ENCODE measurements at places on chromosomes 2 and 18.
A peak's percentile ranks its signal among the peaks of the same experiment; 100 is the strongest.

GRCh38 chr2:101753720-101754490 is 56.4 kb downstream of the MAP4K4 start:
- no peak for DNase-seq

DNA sequence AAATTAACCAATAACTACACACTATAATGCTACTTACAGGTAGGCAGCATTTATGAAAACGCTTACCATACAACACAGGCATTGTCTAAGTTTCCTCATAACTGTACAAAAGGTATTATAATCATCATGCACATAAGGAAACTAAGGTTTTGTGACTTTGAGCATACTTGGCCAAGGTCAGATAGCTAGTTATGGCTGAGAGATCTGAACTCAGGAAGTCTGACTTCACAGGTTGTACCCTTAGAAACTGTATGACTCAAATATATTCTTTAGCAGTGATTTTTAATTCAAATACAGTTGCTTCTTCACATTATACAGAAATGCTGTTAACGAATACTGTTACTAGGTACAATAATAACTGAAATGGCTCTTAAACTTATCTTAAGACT is 89.3 kb downstream of the TRIP12 start:
- no peak for DNase-seq

DNA sequence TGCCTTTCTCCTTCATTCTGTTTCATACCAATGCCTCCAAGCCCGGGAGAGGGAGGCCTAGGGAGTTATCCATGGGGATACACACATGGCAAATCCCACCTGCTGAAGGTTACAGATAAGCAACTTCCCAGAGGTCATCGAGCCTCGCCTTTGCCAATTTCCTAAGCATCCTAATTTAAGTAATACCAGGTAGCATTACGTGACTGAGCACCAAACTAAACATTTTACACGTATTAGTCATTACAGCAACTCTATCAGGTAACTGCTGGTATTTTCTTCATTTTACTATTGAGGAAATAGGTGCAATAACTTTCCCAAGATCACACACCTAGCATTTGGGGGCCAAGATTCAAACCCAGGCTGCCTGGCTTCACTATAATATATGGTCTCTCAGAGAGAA is 30.1 kb upstream of the BZW1 start:
- DNase-seq, result no peak

DNA sequence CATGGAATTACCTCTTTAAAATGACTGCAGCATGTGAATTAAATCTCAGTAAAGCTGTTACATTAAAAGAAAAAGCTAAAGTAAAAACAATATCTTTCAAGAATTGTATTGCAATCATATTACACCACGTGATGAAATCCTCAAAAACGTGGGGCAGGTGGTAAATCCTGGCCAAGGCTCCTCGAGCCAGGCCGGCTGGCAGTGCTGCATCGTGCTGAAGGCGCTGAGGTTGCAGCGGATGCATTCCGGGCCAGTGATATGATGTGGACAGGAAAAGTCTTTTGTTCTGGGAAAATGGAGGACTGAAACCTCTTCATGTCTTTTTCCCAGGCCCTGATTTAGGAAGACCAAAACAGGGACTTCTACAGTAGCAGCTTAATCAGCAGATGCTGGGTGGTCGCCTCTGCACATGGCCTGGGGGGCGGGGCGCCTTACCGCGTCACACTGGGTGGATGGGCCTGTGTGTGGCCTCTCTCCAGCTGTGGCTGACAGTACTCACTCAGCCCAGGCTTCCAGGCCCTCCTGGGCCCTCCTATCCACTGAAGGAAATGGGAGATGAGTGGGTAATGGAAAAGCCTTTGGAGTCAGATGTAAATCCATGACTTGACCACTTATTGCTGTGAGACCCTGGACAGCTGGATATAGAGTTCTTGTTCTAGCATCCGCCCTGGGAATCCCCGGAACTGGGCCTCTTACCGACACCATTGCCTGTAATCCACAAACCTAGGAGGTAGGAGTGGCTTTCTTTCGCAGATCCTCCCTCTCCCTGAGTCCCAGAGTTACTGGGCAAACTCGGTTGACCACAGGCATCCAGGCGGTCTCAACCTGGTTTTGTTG is 45.1 kb downstream of the PROC start:
- DNase-seq, result no peak

DNA sequence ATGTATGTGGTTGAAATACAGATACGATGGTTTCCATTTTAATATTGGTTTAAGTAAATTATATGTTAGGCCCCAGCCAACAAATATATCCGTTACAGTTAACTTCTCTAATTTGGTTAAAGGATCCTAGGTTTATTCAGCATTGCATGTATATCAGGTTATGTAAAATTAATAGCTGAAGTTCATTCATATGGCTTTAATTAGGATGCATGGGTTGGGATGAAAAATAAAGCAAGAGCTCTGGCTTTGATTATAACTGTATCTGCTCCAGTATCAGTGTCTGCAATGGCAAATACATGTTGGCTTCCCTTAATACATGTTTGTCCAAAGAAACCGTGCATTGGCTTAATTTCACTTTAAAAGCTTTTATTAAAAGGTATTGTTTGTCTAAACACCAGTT is 435.7 kb upstream of the SETBP1 start:
- DNase-seq, result no peak

- no peak for DNase-seq
These were observed 38.2 kb upstream of the ACTR3 start for GRCh38 chr2:113851640-113852039.

- peak; percentile 63 for DNase-seq
These were observed 51.4 kb downstream of the SLC8A1 start for GRCh38 chr2:40400336-40400953.

DNA sequence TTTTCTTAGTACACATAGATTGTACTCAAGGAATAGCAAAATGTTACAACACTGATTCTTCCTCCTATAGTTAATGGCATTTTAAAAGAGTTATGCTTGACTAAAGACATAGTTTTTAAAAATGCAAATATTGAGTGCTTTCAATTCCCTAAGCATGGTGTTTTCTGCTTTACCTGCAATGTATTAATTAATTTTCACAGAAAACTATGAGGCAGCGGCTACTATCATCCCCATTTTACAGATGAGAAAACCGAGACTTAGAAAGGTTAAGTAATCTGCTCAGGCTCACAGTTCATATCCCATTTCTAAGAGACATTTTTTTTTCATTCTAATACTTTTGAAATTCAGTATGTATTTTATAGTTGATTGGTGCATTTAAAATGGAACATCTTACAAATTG is 38.0 kb downstream of the BMP10 start:
- DNase-seq, result no peak

GRCh38 chr2:83899271-83899670 is 559.8 kb downstream of the SUCLG1 start:
- no peak for DNase-seq

- no peak for DNase-seq
These were observed 11.1 kb upstream of the SLC4A10 start for GRCh38 chr2:161613161-161613560.

- no peak for DNase-seq
These were observed 26.3 kb downstream of the CAB39 start for GRCh38 chr2:230738924-230739323.

- DNase-seq, result no peak
These were observed 7.8 kb upstream of the NT5DC4 start for GRCh38 chr2:112712903-112713584.

GRCh38 chr2:40957508-40957907 is 505.6 kb upstream of the SLC8A1 start:
- no peak for DNase-seq

DNA sequence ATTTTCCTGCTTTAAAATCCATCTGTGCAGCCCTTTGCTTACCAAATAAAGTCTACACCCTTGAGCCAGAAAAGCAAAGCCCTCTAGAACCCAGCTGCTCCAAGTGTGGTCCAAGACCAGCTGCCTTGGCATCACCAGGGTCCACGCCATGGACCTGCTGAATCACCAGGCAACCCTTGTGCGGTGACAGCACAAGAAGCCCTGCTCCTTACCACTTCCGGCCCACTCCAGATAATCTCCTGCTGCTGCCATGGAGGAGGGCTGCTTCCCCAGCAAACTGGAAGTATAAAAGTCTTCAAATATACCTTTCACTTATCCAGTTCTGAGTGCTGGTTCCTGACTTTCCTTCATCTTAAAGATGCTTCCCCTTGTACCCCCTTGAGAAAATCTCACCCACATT is 106.0 kb upstream of the PKDCC start:
- DNase-seq, result no peak

DNA sequence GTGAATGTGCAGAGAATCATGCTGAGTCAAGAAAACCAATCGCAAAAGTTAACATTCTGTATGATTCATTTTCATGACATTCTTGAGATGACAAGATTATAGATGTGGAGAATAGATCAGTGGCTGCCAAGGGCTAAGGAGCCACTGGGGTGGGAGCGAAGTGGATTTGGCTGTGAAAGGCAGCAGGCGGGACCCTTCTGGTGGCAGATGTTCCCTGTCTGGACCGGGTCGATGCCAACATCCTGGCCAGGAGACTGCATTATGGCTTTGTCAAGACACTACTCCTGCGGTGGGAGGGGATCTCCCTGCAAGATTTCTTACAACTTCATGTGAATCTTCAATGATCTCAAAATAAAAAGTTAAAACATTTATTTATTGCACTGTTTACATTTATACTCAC is 427.9 kb downstream of the GALR1 start:
- no peak for DNase-seq

DNA sequence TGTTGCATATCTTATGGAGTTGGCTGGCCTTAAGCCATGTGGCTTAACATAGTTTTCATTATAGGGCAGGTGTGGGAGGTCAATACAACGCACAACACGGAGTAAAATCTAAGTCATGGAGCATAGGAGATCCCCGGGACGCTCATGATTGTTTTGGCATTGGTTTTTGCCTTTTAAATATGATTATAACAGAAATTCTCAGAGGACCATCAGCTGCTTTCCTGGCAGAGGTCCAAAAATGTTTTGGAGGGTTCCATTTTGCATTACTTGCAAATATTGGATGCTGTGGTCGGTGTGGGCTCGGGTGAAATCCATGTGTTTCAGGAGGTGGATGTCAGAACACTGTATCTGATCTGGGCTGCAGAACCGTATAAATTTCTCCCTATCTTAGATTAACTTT is 3.4 kb downstream of the NCOA1 start:
- no peak for DNase-seq

- DNase-seq, result no peak
These were observed 113.6 kb downstream of the MCFD2 start for GRCh38 chr2:46801731-46802664.

All from ACHN (cell line).